ENCODE measurements at places on chromosomes 2 and 18. TPM values are rescaled to one million over a fixed set of nuclear protein-coding genes. Genes with fewer than 3 reads are reported as not detected.

GTF3C2 gene
- 52.9 TPM for total RNA-seq

PDE1A gene
- total RNA-seq: 0.07 TPM

ALK gene
- total RNA-seq: not detected

FBLN7 gene
- 0.04 TPM for total RNA-seq

CNTNAP5 gene
- not detected for total RNA-seq

AMMECR1L gene
- total RNA-seq: 20.1 TPM

KLHL29 gene
- 6.4 TPM for total RNA-seq
